Cardiac septum (tissue), 1 donor: ENCODE measurements at places on chromosomes 3 and 15.

- no peak for DNase-seq
Observed at GRCh38 chr3:153760948-153761347, 360.2 kb upstream of the ARHGEF26 start.

GRCh38 chr3:158909870-158910269 is 108.0 kb downstream of the MFSD1 start:
- no peak for DNase-seq

DNA sequence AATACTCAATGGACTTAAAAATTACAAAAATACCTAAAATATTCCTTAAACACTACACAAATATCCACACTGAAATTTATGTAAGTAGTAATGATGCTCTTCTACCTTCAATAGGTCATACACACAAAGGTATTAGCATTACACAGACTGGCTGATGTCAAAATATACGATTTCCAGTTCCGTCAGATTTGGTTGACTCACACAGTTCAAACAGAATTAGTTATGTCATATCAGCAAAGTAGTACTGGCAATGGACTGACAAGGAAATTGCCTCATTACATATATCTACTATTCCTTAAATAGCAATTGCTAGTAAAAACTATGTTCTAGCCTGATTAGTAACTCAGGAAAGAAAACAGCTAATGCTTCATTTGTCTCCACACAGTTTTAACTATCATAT is 70.8 kb downstream of the ADAM10 start:
- no peak for DNase-seq

DNA sequence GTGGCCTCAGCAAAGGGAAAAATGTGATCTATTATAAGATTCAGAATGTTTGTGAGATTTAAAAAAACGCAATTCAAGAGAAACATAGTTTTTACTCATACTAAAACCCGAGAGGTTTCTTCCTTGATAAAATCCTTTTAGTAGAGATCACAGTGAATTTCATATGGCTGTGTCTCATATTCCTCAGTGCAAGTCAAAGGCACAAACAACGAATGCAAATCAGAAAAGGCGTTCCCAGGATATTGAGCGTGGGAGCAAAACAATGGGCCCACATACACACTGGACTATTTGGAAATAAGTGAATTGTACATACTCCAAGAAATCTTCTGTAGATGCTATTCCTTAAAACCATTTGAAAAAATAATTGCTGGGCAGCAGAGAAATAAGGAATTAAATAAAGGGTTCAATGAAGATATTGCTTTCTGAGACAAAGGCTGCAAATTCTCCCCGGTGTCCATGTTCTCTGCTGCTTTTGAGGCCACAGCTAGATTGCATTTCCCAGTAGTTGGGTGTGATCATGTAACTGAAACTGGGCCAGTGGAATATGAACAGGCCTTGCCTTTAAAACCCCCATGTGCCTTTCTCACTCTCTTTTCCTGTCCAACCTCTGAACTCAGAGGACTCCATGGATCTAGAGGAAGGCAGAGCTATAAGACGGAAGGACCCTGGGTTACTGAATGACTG is 144.6 kb upstream of the TBL1XR1 start:
- DNase-seq = no peak

GRCh38 chr3:40417845-40418543 is 31.0 kb downstream of the ENTPD3 start:
- DNase-seq = no peak
